Activated gamma-delta T cell treated with Interleukin-2 at 50 U/mL for 16 hours (primary cell): ENCODE measurements at places on chromosomes 6 and 20.

DNA sequence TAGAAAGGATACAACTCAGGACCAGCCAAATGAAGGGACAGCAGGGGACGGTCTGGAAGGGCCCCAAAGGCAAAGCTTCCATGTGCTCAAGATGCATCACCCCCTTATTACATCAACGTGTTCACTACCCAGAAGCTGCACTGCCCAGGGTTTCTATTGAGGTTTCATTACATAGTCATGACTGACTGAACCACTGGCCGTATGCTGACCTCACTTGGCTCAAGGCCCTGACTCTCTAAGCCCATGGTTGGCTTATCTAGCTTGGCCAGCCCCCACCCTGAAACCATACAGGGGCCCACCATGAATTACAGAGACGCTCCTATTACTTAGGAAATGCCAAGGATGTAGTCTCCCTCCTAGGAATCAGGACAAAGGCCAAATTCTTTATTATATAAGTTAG, 179.4 kb downstream of the FOXC1 start:
- DNase-seq: no peak

DNA sequence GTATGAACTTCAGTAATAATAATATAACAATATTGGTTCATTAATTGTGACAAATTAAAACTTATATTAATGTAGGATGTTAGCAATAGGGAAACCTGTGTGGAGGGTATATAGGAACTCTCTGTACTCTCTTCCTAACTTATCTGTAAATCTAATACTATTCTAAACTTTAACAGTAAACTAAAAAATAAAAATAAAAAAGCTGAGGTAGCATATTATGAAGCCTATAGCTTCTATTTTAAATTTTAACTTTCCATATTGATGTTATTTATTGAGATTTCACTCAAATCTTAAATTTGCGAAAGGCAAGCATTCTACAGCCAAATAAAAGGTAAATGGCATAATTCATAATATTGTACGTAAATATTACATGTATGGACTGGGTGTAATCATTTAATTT, 326.4 kb downstream of the MEI4 start:
- no peak for DNase-seq

DNA sequence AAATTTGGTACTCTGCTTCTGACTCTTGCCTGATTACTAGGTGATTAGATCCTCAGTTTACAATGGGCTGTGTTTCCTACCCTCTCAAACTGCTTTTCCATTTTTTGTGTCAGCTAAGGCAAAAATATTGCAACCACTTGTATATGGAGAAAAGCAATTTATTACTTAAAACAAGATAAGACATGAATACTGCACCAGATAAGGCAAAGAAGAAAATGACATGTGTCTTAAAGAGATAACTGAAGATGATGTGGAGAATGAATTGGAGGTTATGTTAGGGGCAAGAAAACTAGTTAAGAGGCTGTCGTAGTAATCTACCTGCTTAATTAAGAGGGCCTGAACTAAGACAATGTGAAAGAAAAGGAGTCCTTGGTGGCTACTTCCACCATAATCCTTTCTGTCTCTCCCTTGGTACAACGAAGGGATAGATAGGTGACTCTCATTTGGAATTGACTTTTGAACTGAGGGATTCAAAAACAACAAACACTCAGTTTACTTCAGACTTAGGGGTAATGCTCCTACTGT, 16.3 kb upstream of the REV3L start:
- DNase-seq: no peak

- no peak for DNase-seq
These were observed 58.5 kb upstream of the ATXN1 start for GRCh38 chr6:16819752-16820151.

- DNase-seq: peak; percentile 91
These were observed 5.5 kb upstream of the BAK1 start for GRCh38 chr6:33585403-33586107.

- no peak for DNase-seq
These were observed 18.4 kb downstream of the KAT14 start for GRCh38 chr20:18156045-18156444.

DNA sequence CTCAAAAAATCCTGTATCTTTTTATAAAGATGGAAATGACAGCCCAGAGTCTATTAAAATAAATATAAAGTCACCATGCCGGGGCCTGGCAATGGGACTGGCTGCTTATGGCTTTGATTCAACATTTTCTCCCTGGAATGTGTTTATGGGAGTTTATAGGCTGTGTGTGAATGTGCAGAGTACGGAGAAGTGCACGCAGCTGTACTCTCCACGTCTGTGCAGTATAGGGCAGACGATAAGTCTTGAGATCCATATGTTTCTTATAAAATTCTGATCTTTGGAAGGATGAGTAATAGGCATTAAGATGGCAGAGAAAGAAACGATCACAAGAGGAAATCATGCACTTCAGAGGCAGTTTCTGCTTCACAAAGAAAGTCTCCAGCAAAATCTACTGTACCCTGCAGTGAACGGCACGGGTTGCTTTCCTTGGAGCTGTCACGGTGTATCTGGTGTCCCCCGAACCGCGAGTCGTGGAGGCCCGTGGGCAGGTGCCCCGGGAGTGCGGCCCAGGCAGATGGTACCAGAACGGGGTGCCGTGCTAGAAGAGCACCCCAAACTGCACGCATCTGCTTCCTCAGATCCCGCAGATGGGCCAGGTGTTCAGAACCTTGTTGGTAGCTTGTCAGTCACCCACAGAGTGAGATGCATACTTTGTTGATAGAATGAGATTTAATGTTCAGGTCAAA, 382.5 kb downstream of the TAF4 start:
- DNase-seq: no peak

- no peak for DNase-seq
These were observed 69.7 kb upstream of the TOX2 start for GRCh38 chr20:43844778-43845614.

GRCh38 chr6:89351671-89352277, 748 bp downstream of the UBE2J1 start:
- no peak for DNase-seq

- peak; percentile 85 for DNase-seq
These were observed 58.5 kb downstream of the PREX1 start for GRCh38 chr20:48769069-48769983.

- no peak for DNase-seq
These were observed 122.4 kb downstream of the NFATC2 start for GRCh38 chr20:51420111-51420510.

- DNase-seq: no peak
These were observed 163.4 kb downstream of the MTFR2 start for GRCh38 chr6:136086686-136087085.

DNA sequence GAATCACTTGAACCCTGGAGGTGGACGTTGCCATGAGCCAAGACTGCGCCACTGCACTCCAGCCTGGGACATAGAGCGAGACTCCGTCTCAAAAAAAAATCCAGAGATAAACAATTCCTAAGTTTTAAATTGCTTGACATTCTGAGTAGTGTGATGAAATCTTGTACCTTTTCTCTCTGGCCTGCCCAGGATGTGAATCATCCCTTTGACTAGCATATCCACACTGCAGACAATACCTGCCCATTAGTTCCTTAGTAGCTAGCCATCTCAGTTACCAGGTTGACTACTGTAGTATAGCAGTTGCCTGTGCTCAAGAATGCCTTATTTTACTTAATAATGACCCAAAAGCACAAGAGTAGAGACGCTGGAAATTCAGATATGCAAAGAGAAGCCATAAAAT, 2.8 kb downstream of the ZFP57 start:
- no peak for DNase-seq

- no peak for DNase-seq
These were observed 19.2 kb downstream of the TUBB2B start for GRCh38 chr6:3208098-3208774.

DNA sequence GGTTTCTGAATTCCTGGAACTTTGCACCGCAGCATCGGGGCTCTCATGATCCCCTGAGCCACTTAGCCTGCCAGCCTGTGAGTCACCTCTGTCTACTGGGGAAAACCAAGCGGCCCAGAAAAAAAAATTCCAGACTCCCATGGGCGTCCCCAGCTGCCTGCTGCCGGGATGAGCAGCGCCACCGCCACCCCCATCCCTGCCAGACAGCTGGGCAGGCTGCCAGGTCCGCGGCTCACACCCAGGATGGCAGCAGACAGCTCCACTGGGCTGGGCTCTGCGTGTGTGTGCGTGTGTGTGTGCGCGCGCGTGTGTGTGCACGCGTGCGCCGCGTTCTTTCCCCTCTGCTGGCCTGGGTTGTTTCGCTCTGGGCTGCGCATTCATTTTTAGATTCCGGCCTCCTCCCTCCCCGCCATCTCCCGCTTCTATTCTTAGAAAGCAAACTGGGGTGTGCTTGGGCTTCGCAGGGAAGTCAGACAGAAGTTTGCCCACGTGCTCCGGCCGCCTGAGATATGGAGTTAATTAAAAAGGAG, 38.9 kb upstream of the PMEPA1 start:
- peak; percentile 28 for DNase-seq

- DNase-seq: no peak
These were observed 19.2 kb downstream of the FKBP5 start for GRCh38 chr6:35669451-35670045.

DNA sequence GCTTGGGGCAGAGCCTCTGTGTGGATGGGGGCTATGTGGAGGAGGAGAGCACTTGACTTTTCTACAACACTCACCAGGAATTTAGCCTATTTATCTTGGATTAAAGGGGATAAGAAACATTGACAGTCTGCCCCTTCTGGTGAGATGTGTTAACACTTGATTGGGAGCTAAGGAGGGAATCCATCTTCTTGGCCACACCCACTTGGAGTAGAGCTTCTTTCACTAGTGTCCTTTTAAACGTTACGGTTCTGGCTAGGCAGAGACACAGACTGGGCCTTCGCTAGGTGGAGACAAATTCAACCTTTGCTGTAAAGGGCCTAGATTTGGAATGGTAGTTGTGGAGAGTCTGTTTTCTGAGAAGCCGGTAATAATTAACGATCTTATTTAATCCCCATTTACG, 15.5 kb upstream of the TPBG start:
- no peak for DNase-seq

DNA sequence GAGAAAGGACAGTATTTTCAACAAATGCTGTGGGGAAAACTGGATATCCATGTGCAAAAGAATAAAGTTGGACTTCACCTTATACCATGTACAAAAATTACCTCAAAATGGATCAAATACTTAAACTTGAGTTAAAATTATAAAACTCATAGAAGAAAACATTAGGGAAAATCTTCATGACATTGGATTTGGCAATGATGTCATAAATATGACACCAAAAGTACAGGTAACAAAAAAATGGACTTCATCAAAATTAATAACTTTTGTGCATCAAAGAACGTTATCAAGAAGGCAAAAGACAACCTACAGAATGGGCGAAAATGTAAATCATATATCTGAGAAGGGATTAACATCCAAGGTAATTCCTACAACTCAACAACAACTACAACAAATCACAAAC, 355.3 kb upstream of the SOX4 start:
- no peak for DNase-seq

DNA sequence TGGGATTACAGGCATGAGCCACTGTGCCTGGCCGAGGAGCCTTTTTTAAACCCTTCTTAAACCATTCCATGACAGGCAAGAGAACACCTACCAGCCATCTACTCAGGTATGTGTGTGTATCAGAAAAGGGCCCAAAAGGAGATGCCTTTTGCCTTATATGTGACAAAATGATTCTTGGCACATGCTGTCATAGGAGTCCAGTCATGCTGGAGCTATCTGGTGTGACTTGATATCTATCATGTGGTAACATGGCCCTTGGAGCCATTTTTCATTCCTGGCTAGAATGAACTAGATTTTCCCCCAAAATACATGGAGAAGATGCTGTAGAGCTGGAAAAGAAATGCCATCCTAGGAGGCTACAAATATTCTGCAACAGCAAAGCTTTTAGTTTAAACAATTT, 129.1 kb downstream of the DST start:
- no peak for DNase-seq

DNA sequence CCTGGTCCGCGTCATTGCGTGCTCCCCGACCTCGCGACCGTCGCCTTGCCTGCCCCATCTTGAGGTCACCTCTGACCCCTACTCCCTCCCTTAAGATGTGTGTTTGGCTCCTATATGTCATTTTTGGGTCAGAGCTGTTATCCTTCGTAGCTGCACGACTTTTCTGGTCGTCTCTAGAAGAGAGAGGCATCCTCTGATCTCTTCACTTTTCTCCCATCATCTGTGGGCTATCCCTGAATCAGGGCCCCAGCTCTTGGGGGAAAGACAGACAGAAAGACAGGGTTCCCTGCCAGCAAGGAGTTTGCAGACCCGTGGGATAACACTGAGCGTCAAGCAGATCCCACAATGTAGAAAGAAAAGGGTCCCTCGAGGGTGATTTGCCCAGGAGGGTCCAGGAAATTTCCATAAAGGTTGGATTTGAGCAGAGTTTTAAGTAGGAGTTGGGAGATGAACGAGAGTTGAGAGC, 555 bp downstream of the FAM120B start:
- no peak for DNase-seq

- DNase-seq: no peak
These were observed 248.6 kb upstream of the PLN start for GRCh38 chr6:118299457-118299856.

DNA sequence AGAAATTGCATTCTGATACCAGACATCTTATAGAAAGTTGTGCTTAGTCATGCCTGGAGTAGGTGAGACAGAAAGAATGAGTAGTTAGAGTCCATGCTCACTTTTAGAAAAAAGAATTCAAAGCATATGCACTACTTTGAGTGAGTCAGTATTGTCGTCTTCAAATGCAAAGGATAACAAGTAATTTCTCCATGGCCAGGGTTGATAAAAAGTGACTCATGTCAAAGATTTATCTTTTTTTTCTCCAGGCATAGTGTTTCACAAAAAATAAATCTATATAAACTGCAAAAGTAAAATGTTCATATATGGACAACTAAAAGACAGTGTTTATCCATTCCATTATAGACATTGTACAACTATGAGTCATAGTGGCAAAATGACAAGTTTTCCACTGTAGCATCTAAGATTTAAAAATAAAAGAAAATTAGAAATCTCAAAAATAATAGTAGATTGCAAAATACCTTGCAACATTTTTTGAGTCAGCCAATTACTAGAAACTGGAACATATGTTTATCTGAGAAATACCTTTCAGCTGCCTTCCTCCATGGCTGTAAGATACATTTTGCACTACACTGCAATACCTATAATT, 329.6 kb downstream of the GRIK2 start:
- DNase-seq: no peak
